HAP-1 (cell line): ENCODE measurements at places on chromosomes 2 and 18.

GRCh38 chr18:9612977-9613376 lies 1.4 kb downstream of the PPP4R1 start:
- DNase-seq = no peak

DNA sequence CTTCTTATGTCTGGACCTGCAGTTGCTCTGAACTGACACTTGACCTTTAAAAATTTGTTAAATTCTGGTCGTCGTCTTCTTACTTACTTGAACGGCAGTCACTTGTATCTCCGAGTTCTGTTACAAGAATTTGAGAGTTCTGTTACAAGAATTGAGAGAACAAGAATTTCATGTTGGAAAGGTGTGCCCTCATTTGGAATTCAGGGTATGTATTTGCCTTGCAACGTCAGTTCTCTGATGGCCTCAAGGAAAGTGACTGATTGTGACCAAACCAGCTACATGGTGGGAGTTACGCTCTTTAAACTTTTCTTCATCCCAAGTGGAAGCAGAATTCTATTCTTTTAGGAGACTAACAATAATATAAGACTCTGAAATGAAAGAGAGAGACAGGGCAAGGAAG lies 320.0 kb upstream of the TRIB2 start:
- DNase-seq = no peak

GRCh38 chr18:62720048-62720447 lies 4.7 kb downstream of the PHLPP1 start:
- DNase-seq = peak; percentile 26

DNA sequence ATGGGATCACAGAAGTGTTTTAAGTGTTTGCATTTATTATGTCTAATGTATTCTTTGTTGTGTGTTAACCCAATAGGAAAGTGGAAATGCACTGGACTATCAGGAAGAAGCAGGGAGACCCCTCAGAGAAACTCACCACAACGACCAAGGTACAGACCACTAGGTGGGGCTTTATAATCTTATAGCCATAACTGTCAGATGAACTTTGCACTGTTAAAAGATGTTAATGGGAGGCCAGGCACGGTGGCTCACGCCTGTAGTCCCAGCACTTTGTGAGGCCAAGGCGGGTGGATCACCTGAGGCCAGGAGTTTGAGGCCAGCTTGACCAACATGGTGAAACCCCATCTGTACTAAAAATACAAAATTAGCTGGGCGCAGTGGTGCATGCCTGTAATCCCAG lies 73.2 kb downstream of the SUMO1 start:
- DNase-seq = no peak

GRCh38 chr2:38444247-38444646 lies 67.2 kb upstream of the ATL2 start:
- DNase-seq = no peak

- DNase-seq = no peak
These were observed 105.7 kb downstream of the USP40 start for GRCh38 chr2:233460726-233461441.

DNA sequence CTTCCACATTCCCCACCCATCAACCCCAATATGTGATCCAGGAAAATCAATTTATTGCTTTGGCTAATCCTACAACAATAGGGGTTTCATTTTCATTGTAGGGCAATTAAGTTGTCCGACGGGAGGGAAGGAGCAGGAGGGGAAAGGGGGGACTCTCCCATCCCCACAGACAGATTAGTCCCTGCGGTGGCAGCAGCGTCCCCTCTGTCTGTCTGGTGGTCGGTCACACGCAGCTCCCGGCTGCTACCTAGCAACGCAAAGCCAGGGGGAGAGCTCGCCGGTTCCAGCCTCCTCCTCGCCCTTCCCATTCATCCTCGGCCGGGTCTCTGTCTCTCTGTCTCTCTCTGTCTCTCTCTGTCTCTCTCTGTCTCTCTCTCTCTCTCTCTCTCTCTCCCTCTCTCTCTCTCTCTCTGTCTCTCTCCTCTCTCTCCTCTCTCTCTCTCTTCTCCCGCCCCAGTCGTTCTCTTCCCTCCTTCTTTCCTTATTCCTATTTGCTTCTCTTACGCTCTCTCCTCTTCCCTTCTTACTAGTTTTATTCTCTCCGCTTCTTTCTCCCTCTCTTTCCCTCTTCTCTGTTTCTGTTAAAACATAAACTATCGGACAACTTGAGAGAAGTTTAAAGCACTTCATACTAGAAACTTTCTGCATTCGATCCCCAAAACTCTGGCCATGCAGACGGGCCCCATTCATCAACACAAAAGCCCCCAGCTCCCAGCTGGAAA lies 1.2 kb downstream of the LRP2 start:
- peak; percentile 17 for DNase-seq

DNA sequence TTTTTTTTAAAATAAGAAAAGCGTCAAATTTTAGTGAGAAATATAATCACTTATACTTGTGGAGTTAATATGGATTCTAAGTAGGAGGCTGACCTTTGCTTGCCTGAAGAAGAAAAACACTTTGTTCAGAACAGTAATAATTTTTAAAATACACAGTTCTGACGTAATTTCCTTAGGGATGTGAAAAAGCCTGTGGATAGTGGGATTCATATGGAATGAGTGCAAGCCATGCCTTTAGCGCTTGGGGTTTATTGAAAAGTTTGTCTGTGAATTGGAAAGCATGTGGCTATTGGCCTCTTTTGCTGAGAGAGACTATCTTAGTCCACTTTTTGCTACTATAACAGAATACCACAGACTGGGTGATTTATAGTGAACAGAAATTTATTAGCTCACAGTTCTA lies 151.3 kb downstream of the CCDC85A start:
- DNase-seq = no peak

DNA sequence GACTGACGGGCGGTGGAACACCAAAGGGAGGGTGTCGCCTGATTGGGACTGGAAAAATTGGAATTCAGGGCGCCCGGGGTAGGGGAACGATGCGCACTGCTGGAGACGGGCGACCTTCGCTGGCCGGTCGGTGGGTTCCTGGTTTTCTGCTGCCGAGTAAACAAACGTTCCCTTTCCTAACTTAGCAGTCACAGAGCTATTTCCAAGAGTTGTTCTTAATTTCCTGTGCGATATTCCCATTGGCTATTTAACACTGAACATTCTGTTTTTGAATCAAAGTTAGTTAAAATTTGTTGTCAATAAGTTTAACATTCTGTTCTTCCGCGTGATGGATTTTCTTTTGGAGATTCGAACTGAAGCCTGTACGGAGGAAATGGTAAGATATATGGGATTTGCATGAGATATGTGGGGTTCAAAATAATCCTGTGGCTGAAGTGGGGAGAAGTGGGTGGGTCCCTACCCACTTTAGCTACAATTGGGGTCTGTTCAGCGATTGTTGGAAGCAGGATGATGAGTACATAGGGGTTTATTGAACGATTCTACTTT lies 862 bp downstream of the C18orf54 start:
- peak; percentile 10 for DNase-seq

- DNase-seq = no peak
These were observed 37.0 kb upstream of the MEP1B start for GRCh38 chr18:32152705-32153448.

DNA sequence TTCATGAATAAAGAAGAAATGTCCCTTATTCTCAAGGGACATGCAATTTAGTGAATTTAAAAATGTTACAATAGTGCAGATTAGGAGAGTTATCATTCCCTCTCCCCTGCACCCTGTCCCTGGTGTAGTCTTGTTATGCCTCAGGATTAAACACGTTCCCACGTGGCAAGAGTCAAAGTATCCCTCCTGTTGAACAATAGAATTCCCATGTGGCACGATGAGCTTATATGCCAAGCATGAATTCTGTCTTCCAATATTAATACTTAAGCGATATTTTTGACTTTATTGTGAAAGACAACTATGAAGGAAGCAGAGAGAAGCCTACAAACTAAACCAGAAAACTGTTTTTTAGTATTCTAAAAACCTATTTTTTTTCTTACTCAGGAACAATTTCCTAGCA lies 36.7 kb upstream of the SPAG16 start:
- DNase-seq = no peak

DNA sequence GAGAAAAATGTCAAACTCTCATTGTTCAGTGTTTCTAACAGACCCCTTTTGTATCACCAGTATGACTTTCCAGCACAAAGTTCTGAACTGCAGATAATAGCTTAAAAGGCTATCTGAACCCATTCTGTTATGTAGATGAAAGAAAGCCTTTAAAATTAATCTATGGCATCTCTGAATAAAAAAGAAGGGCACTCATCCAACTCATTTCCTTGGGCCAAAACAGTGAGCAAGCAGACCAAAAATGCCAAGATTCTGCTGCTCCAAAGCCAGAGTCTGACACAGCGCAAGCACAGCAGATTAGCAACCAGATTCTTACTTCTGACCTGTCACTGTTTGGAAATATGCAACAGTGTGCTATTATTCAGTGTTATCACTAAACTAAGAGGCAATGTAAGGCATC lies 22.6 kb upstream of the ITGA6 start:
- peak; percentile 86 for DNase-seq

GRCh38 chr2:109454304-109454703 lies 159.5 kb downstream of the SEPTIN10 start:
- no peak for DNase-seq

DNA sequence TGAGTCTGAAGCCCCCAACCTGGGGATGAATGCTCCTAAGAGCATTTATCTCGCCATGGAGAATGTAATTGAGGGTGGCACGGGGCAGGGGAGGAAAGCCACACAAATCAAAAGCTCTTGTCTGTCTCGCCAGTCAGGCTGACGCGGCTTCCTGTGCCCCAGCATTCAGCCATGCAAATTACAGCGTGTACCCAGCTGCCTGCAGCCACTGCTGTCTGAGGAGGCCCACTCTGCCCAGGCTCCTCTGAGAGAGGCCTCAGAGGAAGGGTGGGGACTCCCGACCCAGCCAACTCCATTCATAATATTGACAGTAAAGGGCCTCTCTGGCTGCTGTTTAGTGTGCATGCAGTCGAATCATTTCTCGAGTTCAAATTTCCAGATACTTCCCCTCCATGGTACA lies 22.0 kb downstream of the SMAD7 start:
- no peak for DNase-seq

- DNase-seq = peak; percentile 25
These were observed 38.5 kb downstream of the KCTD18 start for GRCh38 chr2:200471324-200471848.

GRCh38 chr2:145623136-145623535 lies 1103.2 kb upstream of the ZEB2 start:
- no peak for DNase-seq

DNA sequence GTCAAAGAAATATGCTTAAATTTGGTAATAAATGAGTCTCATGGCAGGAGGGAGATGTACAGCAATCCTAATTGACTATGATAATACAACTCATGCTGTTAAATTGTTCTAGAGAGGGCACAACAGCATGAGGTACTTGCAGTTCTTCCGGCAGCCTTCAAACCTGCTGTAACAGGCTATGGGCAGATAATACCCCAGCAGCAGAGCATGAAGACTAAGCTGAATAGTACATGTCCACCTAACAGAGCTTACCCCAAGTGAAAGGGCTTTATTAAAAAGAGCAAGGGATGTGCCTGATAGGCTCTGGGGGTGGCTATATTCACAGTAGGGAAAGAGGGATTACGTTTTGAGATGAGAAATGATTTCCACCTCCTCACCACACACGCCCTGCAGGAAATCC lies 28.9 kb downstream of the MRO start:
- DNase-seq = no peak

GRCh38 chr2:221060376-221060775 lies 511.7 kb downstream of the EPHA4 start:
- no peak for DNase-seq

- DNase-seq = no peak
These were observed 9.4 kb downstream of the NEU4 start for GRCh38 chr2:241818229-241818942.
